Stimulated activated CD8-positive, alpha-beta memory T cell treated with anti-CD3 and anti-CD28 coated beads, Interleukin-4, amount 100 ng/mL, for 1 hour (primary cell): ENCODE measurements at places on chromosomes 3 and 15.

- DNase-seq: no peak
Observed at GRCh38 chr3:66907136-66907535, 91.0 kb upstream of the KBTBD8 start.

DNA sequence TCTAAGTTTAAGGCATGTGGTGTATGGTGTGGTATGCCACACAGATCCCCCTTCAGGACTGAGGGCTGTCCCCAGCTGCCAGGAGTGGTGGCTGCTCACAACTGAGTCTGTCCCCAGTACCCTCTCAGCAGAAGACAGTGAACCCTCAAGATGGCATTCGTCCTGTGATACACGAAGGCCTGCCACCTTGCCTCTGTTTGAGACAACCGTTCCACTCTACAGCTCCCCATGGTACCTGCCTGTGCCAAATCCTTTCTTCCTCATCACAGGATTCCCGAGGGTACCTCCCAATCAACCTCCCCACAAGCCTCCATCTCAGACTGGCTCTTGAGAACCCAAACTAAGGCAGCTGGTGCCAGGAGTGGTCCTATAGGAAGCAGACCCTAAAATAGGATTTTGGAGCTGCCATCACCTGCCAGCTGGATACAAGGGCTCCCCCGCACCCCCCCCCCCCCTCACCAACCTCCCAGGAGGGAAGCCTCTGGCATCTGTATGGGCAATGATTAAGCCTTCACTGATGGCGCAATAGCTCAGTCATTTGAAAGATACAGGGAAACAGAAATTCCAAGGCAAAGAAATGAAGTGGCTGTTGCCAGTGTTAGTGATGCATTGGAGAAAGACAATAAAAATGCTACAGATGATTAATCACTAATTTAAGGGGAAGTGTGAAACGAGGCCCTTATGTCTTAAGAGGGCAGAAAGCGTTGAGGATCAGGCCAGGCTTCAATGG, 230.0 kb upstream of the LYSMD4 start:
- no peak for DNase-seq

DNA sequence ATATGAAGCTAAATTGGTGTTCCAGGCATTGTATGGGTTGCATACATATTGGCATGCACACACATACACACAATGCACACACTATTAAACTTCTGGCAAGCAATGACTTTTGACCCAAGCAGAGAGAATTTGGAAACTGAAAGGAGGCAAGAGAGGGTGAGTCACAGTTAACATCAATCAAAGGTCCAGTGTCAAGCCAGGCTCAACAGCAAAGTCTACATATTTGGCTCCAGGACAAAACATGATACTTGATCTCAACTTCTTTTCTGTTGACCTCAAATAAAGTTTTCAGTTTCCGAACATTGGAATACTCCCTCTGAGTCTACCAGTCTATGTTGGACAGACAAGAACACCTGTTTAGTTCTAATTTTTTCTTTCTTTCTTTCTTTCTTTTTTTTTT, 28.3 kb downstream of the IL12A start:
- no peak for DNase-seq

GRCh38 chr15:38406436-38406835, 47.5 kb upstream of the FAM98B start:
- no peak for DNase-seq

DNA sequence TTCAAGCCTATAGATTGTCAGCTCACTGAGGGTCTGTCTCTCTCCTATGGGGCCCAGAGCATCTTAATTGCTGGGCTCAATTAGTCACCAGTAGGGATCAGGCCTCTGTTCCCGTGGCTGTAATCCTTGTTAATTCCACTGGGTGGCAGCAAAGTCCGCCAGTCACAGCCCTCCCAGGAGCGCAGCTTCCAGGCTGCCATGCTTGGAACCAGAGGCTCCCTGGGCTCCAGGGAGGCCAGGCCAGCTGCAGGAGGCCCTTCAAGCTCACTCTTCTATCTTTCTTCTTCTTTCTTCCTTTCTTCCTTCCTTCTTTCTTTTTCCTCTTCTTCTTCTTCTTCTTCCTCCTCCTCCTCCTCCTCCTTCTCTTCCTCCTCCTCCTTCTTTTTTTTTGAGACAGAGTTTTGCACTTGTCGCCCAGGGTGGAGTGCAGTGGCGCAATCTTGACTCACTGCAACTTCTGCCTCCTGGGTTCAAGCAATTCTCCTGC, 14.4 kb downstream of the RNU5B-1 start:
- DNase-seq: peak; percentile 28

DNA sequence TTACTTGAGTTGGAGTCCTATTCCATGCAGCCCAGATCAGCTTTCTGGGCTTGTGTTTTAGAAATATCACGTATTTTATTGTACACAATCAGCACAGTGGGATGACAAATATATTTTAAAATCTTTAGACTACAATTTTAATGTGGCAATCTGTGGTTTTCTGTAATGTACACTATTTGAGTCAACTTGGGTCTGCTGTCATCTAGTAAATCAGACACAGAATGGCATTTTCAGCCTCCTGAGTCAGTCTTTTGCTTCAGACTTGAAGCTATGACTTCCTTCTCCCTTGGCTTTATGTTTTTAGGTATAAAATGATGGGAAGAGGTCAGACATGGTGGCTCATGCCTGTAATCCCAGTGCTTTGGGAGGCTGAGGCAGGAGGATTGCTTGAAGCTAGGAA, 232.1 kb downstream of the NECTIN3 start:
- DNase-seq: no peak

GRCh38 chr15:57890351-57890750, 175.2 kb downstream of the ALDH1A2 start:
- no peak for DNase-seq

- DNase-seq: no peak
Observed at GRCh38 chr15:26806151-26806550, 33.3 kb upstream of the GABRB3 start.

DNA sequence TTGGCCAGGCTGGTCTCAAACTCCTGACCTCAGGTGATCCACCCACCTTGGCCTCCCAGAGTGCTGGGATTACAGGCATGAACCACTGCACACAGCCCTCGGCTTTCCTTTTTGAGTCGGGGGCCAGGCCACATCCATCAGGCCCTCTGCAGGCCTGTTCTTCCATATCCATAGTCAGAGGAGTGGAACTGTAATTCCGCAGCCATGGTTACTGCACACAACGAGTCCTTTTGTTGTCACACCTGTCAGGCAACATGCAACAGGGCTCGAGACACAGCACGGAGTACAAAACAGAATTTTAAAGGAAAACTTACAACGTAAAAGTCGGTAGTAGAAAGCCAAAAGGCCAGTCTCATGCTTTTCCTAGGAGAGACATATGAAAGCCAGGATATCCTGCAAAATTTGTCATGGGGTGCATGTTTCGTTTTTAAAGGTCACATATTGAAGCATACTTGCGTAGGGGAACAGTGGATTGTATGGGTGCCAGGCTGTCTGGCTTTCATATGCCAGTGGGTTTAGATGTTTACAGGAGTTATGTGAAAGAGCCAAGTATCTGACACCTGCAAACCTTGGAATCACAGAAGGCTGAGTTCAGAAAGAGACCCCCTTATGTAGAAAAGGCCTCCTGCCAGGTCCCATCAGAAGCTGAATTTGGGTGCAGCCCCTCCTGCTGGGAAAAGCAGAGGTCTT, 63.2 kb upstream of the LPP start:
- DNase-seq: no peak

DNA sequence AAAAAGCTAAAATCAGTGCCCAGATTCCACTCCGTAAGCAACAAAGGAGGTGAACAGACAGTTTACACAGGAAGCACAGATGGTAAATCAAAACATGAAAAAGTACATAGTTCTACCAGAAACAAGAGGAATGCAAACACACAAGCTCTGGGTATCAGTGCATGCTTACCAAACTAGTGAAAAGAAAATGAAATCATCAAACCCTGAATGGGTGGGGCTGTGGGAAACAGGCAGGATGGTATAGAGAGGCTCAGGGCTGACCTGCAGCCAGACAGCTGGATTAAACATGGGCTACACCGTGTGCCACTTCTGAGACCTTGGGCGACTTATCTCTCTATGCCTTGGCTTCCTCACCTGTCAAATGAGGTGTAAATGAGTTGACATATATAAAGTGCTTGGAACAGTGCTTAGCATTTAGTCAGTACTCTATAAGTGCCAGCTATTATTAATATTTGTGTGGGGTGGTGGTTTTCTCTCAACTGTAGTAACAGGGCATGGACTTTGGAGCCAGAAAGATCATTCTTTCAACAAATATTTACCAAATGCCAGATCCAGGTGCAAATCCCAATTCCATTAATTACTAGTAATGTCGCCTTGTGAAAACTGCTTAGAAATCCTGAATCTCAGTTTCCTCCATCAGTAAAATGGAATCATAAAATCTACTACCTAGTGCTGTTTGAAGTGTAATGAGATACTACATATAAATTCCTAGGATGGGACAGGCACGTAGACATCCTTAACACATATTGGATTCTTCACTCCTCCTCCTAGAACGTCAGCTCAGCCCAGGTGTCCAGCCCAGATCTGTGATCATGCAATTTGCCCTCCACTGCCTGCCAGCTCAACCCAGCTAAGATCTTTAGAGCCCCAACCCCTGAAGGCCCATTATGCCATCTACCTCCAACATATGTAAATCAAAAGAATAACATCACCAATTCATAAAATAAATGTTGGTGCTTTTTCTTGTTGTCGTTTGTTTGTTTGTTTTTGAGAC, 55.5 kb upstream of the SMAD3 start:
- no peak for DNase-seq

DNA sequence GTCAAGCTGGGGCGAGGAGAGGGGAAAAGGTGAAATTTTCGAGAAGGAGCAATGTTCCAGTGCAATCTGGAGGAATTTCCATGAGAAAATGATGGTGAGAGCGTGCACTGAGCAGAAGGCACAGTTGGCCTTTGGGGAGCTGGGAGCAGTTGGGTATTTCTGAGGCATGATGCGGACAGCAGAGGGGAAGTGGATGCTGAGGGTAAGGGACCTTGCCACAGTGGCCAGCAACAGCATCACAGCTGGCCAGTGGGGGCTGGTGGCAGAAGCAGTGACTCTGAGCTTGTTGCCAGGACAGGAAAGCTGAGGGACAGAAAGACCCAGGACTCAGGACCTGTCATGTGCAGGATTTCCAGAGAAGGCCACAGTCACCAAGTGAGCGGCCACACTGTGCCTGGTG, 98.9 kb downstream of the LSM3 start:
- DNase-seq: no peak

- no peak for DNase-seq
Observed at GRCh38 chr3:171966533-171967136, 72.7 kb upstream of the FNDC3B start.

DNA sequence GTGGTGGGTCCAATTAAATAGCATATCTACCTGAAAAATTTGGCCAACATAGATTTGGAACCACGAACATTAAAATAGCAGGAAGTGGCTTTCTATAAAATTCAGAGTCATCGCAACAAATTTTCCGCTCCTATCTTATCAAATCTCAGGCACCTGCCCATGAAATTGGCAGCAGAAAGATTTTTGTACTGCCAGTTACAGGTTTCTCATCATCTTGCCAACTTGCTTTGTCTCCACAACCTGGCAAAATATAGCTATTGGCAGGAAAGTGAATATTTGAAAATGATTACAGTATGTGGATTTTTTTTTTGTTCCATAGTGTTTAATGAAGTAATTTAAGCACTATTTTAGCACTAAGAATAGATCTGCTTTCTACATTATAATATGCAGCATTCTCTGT, 161.6 kb upstream of the LRRC3B start:
- no peak for DNase-seq

GRCh38 chr3:102449341-102449740, 14.5 kb downstream of the ZPLD1 start:
- no peak for DNase-seq

DNA sequence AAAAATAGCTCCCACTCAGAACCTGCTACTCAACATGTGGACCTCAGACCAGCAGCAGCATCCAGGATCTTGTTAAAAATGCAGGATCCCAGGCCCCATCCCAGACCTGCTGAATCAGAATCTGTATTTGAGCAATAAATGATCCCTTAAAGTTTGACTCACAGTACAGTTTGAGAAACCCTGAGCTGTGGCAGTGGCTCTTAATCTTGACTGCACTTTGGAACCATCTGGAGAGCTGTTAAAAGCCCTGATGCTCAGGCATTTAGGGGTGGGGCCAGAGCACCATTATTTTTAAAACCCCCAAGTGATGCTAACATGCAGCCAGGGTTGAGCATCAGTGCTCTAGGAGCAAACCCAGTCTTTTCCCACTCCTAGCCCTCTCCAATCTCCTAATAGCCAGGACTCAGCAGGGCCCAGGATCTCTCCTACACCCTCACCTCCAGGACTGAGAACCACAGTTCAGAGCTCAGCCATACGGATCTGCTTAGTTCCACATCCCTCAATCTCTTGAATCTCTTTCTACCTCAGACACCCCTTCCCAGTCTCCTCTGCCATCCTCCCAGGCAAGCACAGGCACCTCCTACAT, 10.2 kb downstream of the RFTN1 start:
- no peak for DNase-seq

- no peak for DNase-seq
Observed at GRCh38 chr3:171673951-171674350, 136.3 kb downstream of the PLD1 start.

- DNase-seq: no peak
Observed at GRCh38 chr3:6862880-6863195, 1.9 kb downstream of the GRM7 start.

DNA sequence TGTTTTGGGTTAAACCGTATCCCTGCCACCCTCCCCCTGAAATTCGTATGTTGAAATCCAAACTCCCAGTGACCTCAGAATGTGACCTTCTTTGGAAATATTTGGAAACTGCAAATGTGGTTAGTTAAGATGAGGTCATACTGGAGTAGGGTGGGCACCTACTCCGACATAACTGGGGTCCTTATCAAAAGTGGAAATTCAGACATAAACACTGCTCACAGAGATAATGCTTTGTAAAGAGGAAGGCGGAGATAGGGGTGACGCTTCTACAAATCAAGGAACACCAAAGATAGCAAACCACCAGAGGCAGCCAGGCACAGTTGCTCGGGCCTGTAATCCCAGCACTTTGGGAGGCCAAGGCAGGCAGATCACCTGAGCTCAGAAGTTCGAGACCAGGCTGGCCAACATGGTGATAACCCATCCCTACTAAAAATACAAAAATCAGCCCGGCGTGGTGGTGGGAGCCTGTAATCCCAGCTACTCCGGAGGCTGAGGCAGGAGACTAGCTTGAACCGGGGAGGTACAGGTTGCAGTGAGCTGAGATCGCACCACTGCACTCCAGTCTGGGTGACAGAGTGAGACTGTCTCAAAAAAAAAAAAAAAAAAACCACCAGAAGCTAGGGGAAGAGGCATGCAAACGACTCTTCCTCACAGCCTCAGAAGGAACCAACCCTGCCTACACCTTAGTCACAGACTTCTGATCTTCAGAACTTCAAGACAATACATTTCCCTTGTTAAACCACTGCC, 51.1 kb upstream of the CHD2 start:
- DNase-seq: no peak
